ENCODE measurements at places on chromosomes 1 and 21.

DNA sequence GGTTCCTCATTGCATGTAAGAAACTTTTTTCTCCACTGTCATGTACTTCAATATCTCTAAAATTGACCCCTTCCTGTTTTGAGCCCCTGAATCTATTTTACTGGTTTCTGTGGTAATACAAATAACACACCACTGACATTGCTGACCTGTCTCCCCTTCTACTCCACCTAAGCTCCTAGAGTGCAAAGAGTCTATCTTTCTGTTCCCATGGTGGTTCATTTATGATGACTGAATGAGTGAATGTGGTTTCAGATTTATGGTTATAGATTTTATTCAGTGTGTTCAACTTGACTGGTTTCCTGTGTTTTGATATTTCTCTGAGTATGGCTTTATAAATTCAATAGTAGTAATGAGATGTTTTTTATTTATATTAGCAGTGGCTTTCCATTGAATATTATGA is 127.7 kb downstream of the MAGI3 start:
- no peak for DNase-seq

DNA sequence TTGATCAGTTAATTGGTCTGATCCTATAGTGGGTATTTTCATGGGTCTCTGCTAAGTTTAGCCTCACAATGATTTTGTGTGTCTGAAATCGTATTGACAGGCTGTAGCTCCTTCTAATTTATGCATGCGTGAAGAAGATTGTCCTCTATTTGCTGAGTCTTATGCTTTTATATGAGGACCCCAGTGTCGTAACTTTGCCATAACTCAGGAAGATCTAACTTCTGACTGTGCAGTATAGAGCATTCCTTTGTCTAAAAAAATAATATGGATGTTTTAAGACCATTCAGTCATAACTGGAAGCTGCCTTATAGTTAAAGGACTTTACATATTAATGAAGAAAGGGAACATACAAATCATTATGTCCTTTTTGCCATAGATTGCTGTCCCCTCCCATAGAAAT is 73.3 kb downstream of the CAMTA1 start:
- no peak for DNase-seq

DNA sequence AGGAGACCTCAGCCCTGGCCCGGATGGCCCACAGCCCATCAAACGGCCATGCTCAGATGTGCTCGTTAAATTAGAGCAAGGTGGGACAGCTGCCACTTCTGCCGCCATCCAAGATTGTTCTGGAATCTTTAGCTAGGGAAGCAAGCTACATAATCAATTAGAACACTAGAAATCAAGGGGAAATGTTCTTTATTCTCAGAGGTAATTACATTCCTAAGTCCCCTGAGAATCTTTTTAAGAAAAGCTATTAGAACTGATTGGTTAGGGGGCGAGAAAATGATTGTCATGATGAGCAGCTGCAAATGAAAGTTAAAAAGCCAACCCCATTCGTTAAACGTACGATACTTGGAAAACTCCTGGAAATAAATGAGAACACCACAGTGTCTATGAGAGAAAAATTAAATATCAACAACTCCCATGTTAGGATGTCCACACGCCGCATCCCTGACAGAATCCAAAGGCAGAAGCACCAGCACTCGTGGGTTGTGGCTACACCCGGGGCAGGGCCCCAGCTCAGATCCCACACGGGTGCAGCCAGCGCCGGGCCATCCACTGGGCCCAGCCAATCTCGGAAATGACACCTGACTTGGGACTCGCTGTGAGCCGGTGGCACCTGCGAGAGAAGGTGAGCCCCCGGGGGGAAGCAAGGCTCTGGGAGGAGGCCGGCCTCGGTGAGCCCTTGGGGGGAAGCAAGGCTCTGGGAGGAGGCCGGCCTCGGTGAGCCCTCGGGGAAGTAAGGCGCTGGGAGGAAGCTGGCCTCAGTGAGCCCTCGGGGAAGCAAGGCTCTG is 37.6 kb downstream of the KRTAP10-1 start:
- no peak for DNase-seq

- no peak for DNase-seq
Measured at GRCh38 chr1:58293388-58293787, 253.1 kb downstream of the OMA1 start.

- DNase-seq, result no peak
Measured at GRCh38 chr1:117985973-117986372, 56.4 kb downstream of the WDR3 start.

GRCh38 chr1:47230692-47231300 is 1.2 kb downstream of the TAL1 start:
- no peak for DNase-seq

GRCh38 chr1:83807821-83808220 is 191.1 kb downstream of the TTLL7 start:
- DNase-seq, result no peak

DNA sequence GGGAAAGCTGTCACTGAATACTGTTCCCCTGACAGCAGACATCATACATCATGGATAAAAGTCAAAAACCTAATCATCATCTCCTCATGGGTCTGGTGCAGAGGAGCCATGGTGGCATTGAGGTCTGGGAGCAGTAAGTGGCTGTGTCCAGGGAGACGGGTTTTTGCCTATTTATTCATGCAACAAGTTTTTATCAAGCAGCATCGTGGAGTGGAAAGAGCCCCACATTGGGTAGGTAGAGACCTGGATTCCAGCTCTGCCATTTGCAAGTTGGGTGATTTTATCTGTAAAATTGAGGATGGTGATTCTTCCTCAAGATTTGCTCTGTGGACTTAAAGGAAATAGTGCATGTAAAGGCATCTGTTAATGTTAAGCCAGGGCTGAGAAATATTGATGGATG is 4.2 kb downstream of the CACHD1 start:
- DNase-seq, result no peak

DNA sequence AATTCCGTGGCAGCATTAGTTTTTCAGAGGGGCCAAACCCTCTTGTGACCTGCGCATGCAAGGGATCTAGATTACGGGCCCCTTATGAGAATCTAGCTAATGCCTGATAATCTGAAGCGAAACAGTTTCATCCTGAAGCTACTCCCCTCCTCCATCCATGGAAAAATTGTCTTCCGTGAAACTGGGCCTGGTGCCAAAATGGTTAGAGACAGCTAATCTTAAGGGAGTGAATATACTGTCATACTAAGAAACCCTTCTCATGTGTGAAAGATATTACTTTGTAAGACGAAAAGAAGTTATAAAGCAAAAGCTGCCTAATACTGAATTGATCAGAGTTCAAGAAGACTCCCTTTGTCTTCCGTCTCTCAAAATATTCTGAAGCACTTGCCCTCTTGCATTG is 166.3 kb downstream of the DUSP10 start:
- DNase-seq, result no peak
